ENCODE measurements at places on chromosomes 1 and 21.

DNA sequence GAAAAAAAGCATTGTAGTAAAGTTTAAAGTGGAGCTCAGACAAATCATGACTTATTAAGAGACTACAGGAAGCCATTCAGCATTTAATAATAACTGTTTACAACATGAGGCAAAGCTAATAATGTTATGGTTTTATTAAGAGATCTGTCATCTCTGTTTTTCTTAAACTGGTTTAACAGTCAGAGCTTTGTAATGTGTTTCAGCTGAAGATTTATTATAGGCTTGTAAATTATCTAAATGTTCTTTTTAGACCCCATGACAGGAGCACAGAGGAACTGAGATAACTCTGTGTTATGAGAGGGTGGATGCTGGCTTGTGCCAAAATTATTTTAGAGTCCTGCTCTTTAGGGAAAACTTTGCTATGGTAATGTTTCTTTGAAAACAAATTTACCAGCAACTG is 38.0 kb upstream of the RWDD3 start:
- no peak for DNase-seq

DNA sequence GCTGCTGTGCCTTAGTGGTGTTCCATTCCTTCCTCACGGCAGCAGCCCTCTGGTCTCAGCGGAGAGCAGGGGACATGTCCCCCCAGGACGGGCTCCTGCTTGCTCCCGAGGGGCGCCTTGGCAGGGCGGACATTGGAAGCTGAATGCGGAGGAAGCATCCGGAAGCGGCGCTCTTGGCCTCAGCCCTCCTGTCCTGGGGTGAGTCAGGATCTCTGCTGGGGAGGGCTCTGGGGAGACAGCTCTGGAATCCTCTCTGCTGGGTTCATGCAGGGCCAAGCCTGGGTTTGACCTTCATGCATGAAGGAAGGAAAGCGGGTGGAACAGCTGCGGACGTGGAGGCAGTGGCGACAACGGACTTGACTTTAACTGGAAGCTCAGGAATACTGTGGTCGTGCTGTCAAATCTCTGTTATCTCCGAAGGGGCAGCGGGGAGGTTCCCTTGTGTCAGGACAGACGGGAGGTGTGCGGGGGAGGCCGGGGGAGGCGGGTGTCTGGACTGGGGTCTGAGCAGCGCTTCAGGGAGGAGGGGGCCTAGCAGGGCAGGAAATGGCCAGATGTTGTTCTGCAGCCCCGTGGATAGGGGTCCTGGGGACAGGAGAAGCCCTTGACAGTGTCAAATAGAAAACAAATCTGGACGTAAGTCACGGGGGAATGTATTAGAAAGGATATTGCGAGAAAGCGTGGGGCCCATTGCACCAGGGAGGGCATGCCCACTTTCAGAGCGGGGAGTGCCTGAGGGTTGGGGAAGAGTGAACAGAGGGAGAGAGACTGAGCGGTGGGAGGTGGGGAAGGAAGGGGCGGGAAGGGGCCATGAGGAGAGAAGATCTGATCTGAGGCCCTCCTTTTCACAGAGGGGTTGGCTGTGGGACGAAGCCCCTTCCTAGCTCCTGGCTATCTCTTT is 26.6 kb downstream of the CRYAA start:
- DNase-seq: no peak

DNA sequence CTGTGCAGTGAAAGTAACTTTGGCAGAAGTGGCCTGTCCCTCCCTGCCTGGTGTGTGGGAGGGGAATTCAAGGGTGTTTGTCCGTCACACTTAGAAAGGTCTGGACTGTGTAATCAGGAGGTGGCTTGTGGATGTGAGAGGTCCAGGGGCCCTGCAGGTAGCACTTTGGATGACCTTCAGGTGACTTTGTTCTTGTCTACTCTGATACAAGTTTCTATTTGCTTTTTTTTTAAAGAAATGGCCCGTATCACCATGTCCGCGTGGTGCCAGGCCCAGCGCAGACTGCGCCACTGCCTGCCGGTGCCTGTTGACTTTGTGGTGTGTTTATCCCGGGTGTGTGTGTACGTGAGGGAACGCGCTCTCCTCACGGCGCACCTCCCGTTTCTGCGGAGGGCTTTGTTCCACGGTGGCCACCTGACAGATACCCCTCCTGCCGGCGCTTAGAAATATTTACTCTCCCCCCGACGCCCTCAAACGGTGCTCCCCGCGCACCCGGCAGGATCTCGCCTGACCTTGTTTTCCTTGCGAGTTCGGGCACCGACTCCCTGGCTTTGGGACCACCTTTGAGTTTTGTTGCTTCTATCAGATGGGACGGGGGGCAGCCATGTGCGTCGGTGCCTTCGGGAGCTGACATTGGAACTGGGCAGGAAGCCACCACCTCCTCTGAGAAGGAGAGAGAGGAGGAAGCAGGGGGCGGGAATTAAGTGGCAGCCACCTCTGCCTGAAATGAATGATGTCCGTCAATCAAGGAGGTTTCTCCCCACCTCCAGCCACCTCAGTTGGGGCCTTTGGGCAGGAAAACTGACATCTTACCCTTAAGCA is 119.4 kb downstream of the PRDM16 start:
- DNase-seq: no peak

- no peak for DNase-seq
Observed at GRCh38 chr1:66266756-66267155, 267.2 kb upstream of the SGIP1 start.

GRCh38 chr21:41750051-41750450 is 16.8 kb downstream of the RIPK4 start:
- DNase-seq: peak; percentile 43

DNA sequence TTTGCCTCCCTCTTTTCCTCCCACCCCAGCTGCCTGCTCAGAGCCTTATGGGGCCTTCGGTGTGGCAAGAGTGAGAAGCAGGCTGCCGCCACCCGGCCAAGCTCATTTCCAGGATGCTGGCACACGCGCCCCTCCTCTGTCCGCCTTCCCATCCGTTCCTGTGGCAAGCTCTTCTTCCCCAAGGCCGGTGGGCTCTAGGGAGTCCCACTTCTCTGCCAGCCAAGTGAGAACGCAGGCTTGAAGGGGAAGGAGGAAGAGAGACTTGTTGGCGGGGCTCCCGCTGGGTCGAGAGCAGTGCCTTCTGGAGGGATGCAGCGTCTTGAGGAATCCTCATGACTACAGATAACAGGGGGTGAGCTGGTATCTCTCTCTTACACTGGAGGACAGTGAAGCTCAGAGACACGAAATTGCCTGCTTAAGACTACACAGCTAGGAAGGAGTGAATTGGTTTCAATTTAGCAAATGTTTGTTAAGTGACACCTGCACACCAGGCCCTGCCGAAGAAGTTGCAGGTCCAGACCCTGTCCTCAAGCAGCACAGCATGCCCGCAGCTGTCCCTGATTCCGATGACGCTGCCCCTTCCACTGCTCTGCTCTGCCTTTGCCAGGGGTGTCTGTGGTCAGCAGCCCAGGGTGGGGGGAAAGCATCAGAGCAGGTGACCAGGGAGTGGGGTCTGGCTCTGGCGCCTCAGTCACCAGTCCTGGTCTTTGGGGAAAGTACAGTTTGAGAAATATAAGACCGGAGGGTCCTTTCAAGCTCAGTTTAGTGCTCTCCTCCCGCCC is 40.1 kb upstream of the FOXO6 start:
- DNase-seq: no peak

DNA sequence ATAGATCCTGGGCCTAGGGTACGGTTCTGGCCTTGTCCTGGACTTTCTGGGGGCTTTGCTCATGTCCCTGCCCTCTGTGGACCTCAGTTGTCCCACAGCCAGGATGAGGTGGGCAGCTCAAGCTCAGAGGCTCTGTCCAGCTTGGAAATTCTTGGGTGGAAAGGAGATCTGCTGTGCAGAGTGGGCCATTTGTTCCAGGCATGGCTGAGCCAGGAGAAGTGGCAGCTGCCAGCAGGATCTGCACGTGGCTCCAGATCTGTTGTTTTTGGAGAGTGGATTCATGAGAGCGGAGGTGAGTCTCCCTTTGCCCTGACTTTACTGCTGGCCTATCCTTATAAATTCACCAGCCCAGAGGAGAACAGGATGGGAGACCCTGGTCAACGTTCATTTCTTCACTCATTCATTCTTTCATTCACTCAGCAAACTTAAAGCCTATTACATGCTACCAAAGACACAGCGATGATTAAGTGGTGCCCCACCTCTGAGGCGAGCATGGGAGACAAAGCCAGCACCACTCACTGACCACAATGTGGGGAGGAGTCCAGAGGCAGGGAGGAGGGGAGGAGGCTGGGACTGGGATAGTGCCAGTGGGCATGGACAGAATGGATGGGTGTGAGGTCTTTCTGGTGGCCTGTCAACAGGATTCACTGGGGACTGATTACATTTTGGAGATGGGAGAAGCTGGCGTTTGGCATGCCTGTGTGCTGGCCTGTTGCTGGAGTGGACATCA is 205.1 kb downstream of the TRABD2B start:
- DNase-seq: no peak

GRCh38 chr1:248918131-248918530 is 12.1 kb downstream of the PGBD2 start:
- peak; percentile 45 for DNase-seq

GRCh38 chr1:156709757-156710489 is 4.5 kb upstream of the CRABP2 start:
- peak; percentile 78 for DNase-seq

DNA sequence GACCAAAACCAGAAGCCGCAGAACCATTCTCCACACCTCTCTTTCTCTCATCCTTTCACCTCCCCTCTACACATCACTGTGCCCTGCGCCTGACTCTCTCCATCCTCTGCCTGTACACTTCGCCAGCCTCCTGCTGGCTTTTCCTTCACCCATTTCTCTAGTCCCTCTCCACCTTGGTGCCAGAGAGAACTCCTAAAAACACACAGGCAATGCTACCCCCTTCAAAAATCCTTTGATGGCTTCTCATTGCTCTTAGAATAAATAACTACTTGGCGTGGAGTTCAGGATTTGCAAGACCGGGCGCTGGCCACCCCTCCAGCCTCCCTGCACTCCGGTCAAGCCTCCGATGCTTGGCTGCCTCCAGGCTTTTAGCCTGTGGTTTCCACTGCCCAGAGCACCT is 8.6 kb downstream of the CRABP2 start:
- no peak for DNase-seq

DNA sequence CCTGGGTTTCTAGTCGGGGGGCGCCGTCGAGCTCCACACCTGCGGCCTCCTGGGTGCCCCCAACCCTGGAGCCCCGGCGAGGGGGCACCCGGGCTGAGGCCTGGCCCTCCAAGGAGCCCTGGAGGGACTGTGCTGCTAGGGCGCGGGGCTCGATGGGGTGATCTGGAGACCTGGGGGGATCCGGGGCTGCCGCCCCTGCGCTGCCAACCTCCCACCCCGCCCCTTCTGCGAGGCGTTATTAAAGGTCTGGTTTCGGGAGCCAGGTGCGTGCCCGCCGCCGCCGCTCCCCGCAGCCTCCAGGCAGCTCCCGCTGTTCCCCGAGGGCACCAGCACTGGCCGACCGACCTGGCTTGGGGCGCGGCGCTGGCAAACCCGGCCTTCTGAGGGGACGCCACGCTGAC is 746 bp upstream of the POFUT2 start:
- DNase-seq: no peak

- peak; percentile 53 for DNase-seq
Observed at GRCh38 chr21:41816583-41817165, 49.8 kb upstream of the RIPK4 start.

- DNase-seq: no peak
Observed at GRCh38 chr1:92095874-92096273, 15.7 kb downstream of the BTBD8 start.

DNA sequence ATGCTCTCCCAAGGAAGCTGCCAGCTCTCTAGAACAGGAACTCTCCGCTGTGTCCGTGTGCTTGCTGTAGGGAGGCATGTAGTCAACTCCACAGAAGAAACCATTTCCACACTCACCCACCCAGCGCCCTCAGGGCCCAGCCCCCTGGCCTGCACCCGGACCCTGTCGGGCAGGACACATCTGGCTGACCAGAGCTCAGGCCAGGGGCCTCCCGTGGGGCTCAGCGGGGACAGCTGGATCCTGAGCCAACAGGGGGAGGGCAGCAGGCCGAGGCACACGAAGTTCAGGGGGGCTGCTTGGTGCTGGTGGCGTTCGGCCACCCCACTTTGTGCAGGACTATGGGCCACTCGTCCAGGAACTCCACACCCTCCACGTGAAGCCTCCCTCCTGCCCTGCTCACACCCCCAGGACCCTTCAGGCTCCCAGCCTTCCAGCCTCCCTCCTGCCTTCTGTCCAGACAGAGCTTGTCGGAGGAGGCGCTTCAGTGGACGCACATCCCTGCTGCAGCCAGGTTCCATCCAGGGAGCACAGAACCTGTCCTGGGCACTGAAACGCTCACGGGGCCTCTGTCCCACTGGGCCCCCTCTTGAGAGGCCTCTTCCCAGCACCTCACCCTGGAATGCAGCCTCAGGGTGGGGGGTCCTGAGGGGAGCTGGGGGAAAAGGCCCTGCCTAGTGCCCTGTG is 15.0 kb upstream of the FAAP20 start:
- no peak for DNase-seq

DNA sequence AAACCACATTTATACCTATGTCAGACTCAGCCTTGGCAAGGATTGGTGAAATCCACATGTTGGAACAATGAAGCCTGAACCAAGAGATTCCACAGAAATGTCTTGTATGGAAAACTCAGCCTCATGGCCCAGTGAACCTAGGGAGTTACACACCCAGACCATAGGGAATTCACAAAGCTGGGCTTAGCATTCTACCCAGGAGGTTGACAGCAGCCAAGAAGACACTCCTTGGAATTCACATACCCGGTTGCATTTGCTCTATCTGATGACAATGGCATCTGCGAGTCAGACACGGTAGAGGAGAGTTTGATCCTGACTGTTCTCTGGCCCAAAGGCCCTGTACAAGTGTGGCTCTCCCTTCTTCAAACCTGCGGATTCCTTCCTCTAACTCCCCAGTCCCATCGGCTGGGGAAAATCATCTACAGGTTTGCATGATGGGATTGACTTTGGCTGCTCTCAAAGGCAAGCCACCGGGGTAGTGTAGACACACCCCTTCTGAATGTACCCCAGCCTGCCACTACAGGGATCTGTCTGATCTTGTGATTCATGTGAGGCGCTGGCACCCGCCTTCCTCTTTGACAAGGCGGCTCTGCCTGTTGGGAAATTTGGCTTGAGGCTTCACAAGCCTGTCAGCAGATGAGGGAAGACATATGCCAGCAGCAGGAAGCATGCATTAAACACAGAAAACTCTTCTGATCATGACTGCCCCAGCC is 297.3 kb upstream of the KAZN start:
- DNase-seq: no peak

DNA sequence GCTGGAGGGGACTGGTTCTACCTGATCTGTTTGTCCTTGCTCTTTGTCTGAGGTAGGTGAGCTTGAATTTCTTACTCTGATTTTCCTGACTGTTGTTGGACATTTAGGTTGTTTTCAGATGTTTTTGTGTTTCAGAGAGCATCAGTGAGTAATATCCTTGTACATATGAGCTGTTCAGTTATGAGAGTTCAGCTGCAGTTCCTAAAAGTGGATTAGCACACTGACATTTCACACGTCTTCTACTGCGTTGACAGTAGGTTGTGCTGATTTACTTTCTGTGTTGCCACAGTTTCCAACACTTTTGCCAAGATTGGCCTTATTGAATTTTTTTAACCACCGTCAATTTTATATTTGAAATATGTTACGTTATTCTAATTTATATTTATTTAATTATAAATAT is 27.7 kb downstream of the CXADR start:
- no peak for DNase-seq

DNA sequence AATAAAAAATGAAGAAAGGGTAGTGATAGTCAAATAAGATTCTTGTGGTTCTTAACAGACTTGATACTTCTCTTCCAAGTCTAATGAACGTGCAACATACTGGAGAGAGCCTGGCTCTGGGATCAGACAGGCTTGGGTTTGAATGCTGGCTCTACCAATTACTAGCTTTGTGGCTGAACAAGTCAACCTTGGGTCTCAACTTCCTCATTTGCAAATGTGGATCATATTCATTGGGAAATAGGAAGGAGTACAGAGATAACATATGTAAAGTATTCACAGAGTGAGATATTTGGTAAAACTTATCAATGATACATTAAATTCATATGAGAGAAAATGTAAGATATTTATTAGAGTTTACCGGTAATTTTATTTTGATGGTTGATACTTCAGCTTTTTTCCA is 2.0 kb downstream of the EDEM3 start:
- DNase-seq: no peak

Data from EL (cell line).